Non-pigmented ciliary epithelial cell (primary cell): ENCODE measurements at places on chromosomes 5 and 9.

- no peak for DNase-seq
These were observed 3.6 kb downstream of the SLC12A7 start for GRCh38 chr5:1108023-1108864.

DNA sequence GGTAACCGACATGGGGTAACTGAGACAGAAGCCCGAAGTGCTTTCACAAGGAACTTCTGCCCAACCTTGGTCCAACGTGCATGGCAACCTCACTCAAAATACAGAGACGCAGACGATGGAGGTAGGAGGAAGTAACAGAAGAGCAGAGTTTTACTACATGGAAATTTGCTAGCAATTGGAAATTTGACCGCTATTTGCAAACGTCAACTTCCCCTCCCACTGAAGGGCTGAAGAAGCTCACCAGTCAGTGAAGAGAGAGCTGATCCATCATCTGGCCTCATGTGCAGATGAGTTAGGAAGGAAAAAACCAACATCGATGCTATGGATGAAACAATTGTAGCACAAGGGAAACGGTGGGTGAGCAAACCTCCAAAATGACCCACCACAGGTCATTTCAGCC lies 196.7 kb downstream of the RGS3 start:
- no peak for DNase-seq

- DNase-seq, result no peak
These were observed 378.9 kb downstream of the RAB3C start for GRCh38 chr5:58961631-58962280.

DNA sequence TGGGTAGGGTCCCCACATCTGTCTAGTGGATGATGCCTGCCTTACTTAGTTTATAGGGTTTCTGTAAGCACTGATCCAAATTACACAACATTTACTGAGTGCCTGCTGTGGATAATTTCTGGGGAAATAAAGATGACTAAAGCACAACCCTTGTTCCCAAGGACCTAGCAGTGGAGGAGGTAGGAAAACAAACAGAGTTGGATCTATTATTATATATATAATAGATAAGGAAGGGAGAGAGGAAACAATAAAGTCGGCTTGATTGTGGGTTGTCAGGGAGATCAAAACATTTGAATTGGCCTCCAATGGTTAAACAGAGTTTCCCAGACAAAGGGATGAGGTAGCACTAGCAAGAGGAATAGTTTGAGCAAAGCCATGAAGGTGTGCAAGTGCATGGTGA lies 14.0 kb downstream of the IL33 start:
- DNase-seq, result no peak
